ENCODE measurements at places on chromosomes 2 and 18.

DNA sequence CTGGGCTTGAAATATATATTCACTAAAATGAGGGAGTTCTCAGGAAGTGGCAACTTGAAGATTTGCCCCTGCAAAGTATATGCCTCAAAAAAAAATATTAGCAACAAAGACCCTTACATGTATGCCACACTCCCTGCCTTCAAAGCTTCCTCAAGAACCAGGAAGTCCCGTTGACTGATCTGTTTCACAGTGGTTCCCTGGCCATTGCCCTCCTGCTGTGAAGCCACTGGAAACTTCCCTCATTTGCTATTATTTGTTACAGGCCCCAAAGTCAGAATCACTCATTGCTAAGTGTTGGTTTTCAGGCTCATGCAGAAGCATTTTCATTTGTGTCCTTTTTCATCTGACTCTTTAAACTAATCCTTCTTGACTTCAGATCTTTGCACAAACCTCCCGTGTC is 421.5 kb downstream of the ZNF521 start:
- H3K4me3 ChIP-seq: no peak overlapping the region
- H3K4me1 ChIP-seq: peaks cover 12% of the 10 kb centered on the region
- H3K27ac ChIP-seq: no peak overlapping the region
- H3K27me3 ChIP-seq: no peaks in the 10 kb centered on the region
- DNase-seq: no peak

- H3K27me3 ChIP-seq: no peaks in the 10 kb centered on the region
- no peak overlapping the region for H3K27ac ChIP-seq
- peaks cover 1% of the 10 kb centered on the region for H3K4me1 ChIP-seq
- H3K36me3 ChIP-seq: peaks cover 49% of the 10 kb centered on the region
- DNase-seq: no peak
- H3K4me3 ChIP-seq: no peak overlapping the region
These were observed 55.9 kb downstream of the TTC21B start for GRCh38 chr2:165897726-165898125.

DNA sequence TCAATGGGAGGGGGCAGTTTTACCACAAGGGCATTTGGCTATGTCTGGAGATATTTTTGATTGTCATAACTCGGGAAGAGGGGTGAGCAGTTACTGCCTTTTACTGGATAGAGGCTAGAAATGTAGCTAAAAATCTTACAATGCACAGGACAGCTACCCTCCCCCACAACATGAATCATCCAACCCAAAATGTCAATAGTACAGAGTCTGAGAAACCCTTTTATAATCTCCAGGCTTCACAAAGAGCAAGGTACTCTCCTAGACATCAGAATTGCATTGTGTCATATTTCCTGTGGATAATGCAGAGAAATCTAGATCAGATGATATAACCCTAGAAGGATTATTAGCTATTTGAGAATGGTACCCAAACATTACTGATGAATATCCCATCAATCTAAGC is 277.1 kb upstream of the NRP2 start:
- H3K4me1 ChIP-seq: no peaks in the 10 kb centered on the region
- H3K27ac ChIP-seq: no peak overlapping the region
- no peaks in the 10 kb centered on the region for H3K36me3 ChIP-seq

- no peak for DNase-seq
- peaks cover 12% of the 10 kb centered on the region for H3K36me3 ChIP-seq
- no peaks in the 10 kb centered on the region for H3K27me3 ChIP-seq
- H3K4me1 ChIP-seq: no peaks in the 10 kb centered on the region
- no peak overlapping the region for H3K4me3 ChIP-seq
- no peak overlapping the region for H3K27ac ChIP-seq
These were observed 12.1 kb upstream of the ERCC3 start for GRCh38 chr2:127305990-127306585.

GRCh38 chr2:102455061-102455670 is 17.9 kb upstream of the SLC9A4 start:
- H3K4me1 ChIP-seq: peaks cover 11% of the 10 kb centered on the region
- no peak overlapping the region for H3K27ac ChIP-seq
- H3K36me3 ChIP-seq: peaks cover 8% of the 10 kb centered on the region
- DNase-seq: no peak
- no peak overlapping the region for H3K4me3 ChIP-seq

All from activated naive CD8-positive, alpha-beta T cell treated with anti-CD3 and anti-CD28 coated beads, Interleukin-2, amount 50 U/mL, for 24 hours (primary cell).